ENCODE measurements at places on chromosomes 12 and 14.

- no peak for DNase-seq
Measured at GRCh38 chr12:53577941-53578352, 48.2 kb downstream of the ATF7 start.

DNA sequence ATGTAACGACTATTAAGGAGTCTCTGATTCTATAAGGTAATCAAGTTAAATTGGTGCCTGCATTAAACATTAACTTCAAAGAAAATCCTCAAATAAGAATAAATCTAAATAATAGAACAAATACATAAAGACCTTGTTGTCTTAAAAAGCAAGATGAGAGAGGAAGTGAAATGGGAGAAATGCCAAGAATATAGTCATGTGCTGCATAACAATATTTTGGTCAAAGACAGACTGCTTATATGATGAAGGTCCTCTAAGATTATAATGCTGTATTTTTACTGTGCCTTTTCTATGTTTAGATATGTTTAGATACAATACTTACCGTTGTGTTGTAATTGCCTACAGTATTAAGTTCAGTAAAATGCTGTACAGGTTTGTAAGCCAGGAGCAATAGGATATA is 213.6 kb downstream of the C12orf42 start:
- DNase-seq, result no peak

DNA sequence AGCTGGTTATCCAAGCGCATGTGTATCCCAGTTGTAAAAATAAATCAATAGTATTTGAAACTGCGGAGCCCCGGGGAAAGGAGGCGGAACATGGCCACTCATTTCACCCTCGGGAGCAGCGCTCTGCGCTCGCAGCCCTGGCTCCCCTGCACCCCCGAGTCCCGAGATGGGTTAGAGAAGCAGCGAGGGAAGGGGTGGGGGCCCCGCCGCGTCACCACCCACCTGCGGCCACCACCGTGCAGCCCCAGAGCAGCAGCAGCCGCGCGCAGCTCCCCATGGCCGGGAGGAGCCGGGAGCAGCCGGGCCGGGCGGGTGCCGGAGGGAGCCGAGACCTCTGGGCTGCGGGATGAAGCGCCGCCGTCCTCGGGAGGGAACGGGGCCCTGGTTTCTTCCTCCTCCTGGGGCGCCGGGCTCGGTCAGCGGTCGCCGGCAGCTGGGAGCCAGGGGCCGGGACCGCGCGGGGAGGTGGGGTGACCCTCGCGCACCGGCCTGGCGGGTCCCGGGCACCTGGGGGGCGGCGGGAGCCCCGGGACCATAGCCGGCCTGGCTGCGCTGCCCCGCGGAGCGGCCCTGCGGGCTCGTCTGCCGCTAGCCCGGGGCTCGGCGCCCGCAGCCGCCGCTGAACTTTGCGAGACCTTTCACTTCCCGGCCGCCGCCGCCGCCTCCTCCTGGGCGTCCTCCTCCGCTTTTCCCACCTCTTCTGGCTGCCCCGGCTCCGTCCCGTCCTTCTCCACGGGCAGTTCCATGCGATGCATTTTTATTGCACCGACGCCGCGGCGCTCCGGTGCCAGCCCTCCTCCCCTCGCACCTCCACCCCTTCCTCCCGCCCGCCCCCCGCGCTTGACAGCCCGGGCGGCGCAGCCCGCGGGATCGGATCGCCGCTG is at the start of gene NTN4:
Gene NTN4 (minus strand): TSS at position 732 of the 884 bp plus-strand sequence. CDS start 455 bp downstream, at position 277.
- DNase-seq, result peak; percentile 70

GRCh38 chr12:56947633-56948456 is 9.6 kb downstream of the RDH16 start:
- no peak for DNase-seq

DNA sequence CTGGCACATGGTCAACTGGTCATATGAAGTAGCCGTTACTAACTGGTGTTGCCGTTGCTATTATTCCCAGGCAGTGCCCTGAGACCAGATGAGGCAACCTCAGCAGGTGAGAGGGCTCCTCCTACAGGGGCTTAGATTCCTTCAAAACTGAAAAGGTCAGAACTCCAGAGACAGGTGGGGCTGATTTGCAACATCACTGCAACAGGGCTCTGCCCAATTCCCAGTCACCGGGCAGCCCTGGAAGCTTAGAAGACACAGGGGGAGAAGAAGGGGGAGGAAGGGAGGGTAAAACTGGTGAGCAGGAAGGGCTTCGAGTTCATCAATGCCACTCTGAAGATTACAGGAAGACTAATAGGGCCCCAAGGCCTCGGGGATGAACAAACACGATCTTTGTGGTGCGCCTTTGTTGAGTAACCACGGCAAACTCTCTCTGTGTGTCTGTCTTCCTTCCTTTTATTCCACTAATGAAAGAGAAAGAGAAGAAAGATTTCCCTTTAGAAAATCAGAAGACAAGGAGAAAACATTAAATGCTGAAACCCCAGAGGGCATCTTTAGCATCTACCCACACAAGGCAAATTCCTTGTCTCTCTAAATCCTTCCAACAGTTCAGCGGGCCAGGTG is 749.1 kb upstream of the TBX3 start:
- no peak for DNase-seq

- no peak for DNase-seq
Measured at GRCh38 chr12:109946913-109947312, 46.8 kb downstream of the TCHP start.

- DNase-seq, result no peak
Measured at GRCh38 chr12:6200256-6201212, at the start of gene CD9. TSS of gene CD9 (plus strand) at chr12:6200400. CDS start at chr12:6200500, 100 bp downstream.

- DNase-seq, result no peak
Measured at GRCh38 chr14:75022655-75023054, 19.9 kb downstream of the EIF2B2 start.

DNA sequence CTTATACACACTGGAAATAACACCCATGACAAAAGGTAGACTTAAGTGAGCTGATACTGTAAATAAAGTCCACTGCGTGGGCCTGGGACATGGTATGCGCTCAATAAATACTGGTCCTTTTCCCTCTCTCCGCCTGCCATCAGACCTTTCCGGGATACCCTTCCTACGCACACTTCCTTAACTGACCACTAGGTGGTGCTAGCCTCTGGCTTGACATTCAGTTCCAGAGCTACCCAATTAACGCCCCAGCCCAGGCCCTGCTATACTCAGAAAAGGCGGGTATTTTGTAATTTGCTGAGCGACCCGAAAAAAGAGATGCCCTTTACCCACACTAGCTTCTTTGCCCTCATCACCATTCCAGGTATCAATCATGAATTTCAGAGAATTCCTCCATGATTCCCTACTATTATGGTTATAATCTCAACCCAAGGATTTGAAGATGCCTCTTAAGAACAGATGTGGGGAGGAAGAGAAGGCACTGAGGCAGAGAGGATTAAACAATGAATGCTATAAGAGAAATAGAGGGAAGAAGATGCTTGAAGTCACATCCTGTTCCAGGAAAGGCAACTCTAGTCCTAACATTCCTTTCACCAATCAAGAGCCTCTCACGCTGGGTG is 3.9 kb upstream of the LRP1 start:
- peak; percentile 80 for DNase-seq

GRCh38 chr12:19894803-19895202 is 455.5 kb downstream of the AEBP2 start:
- no peak for DNase-seq

DNA sequence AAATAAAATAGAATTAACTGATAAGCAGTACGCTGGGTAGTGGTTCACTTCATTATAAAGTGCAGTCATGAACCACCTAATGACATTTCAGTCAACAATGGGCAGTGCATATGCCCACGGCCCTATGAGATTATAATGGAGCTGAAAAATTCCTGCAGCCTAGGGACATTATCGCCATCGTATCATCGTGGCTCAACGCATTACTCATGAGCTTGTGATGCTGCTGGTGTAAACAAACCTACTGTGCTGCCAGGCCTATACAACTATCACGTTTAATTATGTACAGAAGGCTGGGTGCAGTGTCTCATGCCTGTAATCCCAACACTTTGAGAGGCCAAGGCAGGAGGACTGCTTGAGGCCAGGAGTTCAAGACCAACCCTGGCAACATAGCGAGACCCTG is 62.3 kb upstream of the TMEM263 start:
- DNase-seq, result no peak

DNA sequence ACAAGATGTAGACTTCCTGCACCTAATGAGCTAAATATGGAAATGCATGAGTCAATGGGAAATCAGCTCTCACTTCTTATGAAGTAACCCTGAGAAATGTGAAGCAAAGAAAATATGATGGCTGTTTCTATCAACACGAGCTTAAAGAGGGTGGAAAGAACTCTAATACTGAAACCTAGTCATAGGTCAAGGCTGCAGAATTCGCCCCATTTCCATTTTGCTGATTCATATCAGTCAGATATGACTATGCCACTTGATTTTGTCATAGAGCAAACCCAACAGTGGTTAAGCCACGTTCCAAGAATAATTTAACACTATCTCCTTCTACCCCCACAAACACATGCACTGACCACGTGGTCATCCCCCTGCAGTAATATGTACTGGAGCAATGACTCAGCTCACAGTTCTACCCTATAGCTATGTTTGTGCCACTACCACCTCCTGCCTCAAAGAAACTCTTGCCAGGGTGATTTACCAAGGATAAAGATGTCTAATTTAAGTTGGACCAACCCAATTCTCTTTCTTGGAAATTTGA is 157.5 kb downstream of the TMTC3 start:
- no peak for DNase-seq

GRCh38 chr12:87198181-87198580 is 831.0 kb downstream of the C12orf50 start:
- no peak for DNase-seq

DNA sequence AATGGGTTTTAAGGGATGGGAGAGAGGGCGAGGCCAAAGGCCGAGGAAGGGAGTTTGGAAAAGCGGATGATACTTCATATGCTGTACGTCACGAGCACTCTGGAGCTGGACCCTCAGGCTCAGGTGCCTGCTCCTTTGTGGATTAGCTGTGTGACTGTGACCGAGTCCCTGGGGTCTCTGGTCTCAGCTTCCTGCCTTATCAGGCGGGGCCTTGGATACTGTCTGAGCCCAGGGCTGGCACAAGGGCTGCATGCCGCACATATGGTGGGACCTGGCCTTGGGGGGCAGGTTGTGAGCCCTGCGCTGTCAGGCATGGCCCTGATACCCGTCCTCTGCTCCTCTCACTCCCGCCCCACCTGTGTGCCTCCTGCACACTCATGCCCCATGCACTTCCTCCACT is 95.3 kb downstream of the ADGRD1 start:
- no peak for DNase-seq

DNA sequence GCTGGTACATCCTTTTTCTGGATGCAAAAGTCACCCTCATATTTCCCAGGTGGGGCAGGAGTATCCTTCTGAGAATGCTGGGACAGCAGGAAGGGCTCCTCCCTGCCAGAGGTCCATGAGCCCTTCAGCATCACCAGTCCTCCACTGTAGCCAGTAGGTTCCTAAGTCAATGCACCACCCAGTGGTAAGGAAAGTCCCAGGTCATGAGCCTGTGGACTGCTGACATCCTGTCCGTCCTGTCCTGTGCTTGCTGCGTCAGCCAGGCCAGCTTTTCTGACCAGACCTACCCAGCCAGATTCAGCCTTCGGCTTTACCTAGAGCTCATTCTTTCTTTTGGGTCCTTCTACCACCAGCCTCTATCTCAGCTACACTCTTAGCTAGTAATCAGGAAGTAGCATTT is 23.0 kb upstream of the ACTN1 start:
- DNase-seq, result no peak

- no peak for DNase-seq
Measured at GRCh38 chr12:20946732-20947131, 136.2 kb downstream of the SLCO1B3 start.

DNA sequence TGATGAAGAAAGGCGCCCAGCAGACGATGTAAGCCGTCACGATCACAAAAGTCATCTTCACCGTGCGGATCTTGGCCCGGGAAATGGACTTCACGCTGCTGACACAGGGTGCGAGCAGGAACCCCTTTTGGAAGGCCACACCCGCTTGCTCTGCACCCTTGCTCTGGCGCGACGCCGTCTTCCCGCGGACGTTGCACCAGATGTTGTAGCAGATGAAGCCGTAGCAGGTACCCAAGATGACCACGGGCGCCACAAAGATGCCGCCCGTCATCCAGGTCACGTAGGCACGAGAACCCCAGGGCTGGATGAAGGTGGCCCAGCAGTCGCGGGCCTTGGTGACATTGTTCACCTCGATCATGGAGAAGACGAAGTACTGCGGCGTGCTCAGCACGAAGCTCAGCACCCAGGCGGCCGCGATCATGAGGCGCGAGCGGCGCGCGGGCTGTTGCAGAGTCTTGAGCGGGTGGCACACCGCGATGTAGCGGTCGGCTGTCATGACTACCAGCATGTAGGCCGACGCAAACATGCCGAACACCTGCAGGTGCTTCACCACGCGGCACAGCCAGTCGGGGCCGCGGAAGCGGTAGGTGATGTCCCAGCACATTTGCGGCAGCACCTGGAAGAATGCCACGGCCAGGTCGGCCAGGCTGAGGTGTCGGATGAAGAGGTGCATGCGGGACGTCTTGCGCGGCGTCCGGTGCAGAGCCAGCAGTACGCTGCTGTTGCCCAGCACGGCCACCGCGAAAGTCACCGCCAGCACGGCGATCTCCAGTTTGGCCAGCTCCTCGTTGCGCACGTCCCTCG is 890 bp downstream of the AVPR1A start:
- DNase-seq, result peak; percentile 69

DNA sequence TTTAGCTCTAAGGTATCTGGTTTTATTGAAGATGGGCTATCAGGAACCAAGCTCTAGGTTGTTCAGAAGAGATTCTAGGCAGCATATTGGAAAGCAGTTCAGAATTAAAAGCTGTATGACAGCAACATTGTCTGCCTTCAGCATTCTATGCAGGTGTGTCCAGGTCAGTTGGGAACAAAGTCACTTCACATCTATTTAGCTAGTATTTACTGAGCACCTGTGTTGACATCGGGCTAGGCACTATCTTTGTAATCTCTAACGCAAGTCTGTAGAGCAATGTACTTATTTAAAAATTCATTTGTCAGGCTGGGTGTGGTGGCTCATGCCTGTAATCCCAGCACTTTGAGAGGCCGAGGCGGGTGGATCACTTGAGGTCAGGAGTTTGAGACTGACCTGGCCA is 6.8 kb upstream of the EID3 start:
- no peak for DNase-seq

GRCh38 chr12:124017064-124017463 is 44.0 kb downstream of the ZNF664 start:
- DNase-seq, result no peak

DNA sequence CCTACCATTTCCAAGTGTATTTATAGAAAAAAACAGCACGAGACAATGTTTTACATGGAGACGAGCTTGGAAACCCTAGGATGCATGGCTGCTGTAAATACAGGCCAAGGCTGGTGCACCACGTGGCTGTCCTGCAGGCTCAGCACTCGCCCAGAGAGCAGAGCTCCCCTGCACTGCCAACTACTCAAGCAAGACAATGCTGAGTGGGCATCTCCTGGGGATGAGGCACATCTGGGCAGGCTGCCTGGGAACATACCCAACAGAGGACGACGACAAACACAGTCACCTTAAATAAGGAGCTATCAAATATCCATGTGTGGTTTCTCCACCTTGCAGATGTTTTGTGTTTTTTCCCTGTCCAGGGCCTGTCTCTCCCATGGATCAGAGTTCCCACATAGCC is 128.3 kb upstream of the PRMT8 start:
- no peak for DNase-seq

- DNase-seq, result no peak
Measured at GRCh38 chr12:108773798-108774788, 42.8 kb upstream of the CORO1C start.

Data from type B pancreatic cell (in vitro differentiated cells).